ENCODE measurements at places on chromosomes 1 and 21.

DNA sequence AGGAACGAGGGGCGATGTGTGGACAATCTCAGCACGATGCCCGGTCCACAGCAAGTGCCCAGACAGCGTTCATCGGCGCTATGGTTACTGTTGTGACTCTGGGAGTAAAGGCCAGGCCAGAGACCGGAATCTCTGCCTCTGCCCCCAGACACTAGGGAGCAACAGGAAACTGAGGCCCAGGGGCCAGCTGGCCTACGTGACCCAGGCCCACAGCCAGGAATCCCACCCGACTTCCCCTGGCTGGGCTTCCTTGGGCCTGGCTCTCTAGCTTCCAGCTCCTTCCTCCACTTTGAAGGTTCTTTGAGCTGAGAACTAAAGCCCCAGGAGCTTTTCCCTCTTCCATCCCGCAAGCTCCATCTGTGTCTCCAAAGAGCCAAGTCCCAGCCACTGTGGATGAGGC, 4.6 kb downstream of the LRP8 start:
- DNase-seq = no peak

DNA sequence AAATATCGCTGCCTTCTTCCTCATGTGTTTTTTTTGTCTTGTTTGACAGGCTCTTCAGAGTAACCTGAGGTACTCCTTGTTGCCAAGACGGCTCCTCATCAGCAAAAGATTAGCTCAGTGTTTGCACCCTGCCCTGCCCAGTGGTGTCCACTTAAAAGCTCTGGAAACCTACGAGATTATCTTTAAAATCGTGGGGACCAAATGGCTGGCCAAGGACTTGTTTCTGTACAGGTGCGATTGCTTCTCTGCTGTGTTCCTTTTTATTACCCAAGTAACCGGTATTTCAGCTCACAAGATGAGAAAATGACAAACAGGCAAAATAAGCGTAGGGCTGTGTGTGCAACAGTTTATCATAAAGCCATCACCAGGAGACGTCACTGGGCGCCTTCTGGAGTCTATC, 42.4 kb downstream of the DOP1B start:
- DNase-seq = no peak

- no peak for DNase-seq
These were observed 10.6 kb upstream of the HLCS start for GRCh38 chr21:36976882-36977651.

DNA sequence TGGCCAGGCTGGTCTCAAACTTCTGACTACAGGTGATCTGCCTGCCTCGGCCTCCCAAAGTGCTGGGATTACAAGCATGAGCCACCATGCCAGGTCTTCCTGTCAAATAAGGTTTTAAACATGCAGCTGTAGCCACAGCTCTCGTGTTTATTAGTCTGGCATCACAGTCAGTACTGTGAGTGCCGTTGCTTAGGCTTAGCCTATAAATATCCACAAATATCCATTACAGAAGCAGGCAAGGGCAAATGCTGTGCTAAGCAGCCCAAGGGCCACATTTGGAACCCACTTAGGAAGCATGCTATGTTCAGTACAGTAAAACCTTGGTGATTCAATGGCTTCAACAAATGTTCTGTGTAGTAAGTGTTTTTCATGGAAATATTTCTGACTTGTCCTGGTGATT, 75.9 kb downstream of the KIF1B start:
- no peak for DNase-seq

DNA sequence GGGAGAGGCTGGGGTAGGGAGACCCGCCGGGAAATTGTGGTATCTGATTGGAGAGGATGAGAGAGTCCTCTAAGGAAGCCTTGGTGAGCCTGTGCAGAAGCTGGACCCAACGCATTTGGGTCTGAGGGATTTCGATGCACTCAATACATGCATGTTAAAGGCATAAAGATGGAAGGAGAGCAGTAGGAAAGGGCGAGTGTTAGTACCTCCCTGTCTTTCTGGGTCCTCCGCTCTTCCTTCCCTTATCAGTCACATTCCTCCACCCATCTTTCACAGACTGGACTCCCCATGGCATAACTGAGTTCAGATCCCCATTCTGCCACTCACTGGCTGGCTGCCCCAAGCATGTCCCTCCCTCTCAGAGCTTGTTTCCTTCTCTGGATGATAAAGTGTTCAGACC, 7.3 kb downstream of the RGS16 start:
- DNase-seq = no peak

DNA sequence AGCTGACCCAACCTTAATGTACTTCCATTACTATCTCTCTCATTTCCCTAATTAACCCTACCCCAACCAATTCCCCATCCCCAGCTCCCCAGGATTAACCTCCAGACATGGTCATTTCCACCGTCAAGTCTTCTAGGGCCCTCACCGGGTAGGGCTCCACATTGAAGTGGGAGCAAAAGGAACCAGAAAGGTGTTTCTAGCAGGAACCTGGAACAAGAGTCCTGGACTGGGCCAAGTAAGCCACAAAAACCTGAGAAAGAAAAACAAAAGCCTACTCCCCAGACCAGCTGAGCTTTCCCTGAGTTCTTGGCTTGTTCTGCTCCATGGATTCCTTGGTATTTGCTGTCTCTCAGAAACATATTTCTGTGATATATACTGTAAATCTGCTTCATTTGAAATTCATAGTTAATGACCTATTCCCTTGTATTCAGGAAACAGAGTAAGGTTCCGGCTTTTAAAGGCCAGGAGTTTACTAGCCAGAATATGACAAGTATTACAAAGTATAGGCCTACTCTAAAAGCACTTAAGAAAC, 58.4 kb downstream of the SYF2 start:
- DNase-seq = no peak

DNA sequence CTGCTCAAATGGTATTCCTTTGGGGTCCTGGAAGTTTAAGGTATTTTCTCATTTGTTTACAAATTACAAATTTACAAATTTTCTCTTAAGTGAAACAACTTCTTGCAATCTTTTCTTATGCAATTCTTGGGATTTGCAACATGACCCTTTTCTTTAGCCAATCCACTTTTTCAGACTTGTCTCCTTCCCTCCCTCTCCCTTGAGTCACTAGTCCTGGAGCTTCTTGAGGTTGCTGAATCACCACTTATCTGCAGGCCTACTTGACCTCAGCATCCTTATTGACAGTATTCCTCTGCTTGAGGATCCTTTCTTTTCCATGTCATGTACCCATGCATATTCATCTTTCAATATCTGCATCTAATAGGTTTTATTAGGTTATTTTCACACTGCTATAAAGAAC, 302.8 kb upstream of the ADAMTS5 start:
- DNase-seq = no peak

DNA sequence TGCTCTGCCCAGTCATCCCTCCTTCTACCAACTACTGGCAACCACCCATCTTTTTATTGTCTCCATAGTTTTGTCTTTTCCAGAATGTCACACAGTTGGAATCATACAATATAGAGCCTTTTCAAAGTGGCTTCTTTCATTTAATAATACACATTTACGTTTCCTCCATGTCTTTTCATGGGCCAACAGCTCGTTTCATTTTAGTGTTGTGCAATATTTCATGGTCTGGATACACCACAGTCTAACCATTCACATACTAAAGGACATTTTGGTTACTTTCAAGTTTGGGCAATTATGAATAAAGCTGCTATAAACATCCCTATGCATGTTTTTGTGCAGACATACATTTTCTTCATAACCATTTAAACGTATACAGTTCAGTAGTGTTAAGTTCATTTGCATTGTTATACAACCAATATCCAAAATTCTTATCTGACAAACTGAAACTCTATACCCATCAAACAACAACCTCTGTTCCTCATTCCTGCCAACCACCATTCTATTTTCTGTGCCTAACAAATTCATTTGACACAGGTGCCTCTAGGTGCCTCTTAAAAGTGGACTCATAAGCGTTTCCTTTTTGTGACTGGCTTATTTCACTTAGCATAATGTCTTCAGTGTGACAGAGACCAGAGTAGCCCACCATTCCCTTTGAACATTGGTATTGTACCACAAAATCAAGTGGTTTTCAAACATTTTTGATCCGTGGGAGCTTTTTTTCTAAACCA, 138.1 kb downstream of the NR5A2 start:
- no peak for DNase-seq

DNA sequence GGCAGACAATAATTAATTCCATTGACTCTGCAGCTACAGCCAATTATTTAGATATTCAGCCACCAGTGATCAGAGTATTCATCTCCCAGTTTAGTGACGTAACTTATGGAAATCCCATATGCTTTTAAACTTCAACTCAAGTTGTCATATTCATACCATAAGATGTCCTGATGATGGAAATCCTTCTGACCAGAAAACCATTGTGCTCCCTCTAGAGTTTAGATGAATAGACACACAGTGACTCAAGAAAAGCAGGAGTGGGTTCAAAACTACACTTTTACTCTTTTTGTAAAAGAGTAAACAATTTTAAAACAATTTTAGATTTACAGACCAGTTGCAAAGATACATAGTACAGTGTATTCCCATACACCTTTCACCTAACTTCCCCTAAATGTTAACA, 463.7 kb downstream of the KCNT2 start:
- no peak for DNase-seq

DNA sequence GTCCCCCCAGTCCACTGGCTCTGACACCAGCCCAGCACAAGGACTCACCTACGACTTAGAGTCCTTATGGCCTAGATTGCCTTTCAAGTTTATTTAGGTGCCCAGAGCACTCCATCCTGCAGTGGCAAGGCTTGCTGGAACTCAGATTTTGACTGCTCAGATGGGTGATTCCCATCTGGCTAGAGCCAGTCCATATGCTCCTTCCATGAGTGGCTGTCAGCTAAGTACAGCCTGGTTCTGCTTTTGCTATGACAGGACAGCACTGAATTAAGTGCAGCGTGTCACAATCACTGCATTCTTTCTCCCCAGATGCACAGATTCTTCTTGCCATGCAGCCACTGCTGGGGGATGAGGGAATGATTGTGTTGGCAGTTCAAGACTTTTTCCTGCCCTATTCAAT, 43.8 kb downstream of the GPR52 start:
- DNase-seq = no peak

GRCh38 chr1:1256956-1257871, 10.7 kb upstream of the C1QTNF12 start:
- DNase-seq = no peak

DNA sequence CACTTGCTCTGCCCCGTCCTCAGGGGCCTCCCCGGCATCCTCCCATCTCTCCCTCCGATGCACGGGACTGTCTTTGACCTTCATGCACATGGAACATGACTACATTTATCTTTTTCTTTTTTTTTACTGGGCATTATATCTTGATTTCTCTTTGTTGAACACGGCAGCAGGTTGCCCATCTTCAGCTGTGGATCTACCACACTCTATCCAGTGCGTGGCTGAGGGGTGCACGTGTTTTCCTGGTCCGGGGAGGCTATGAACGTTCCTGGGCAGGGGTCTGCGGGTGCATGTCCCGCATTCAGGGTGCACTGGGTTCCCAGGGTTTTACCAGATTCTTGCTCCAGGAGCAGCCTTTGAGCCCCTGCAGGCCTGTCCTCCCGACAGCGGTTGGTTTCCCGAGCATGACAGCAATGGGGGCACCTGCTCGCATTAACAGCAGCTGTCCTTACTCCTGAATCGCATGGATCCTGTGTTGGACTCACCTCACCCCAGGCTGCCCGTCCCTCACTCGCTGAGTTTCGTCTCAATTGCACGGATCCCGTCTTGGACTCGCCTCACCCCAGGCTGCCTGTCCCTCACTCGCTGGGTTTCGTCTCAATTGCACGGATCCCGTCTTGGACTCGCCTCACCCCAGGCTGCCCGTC, 7.4 kb downstream of the POFUT2 start:
- DNase-seq = peak; percentile 15

DNA sequence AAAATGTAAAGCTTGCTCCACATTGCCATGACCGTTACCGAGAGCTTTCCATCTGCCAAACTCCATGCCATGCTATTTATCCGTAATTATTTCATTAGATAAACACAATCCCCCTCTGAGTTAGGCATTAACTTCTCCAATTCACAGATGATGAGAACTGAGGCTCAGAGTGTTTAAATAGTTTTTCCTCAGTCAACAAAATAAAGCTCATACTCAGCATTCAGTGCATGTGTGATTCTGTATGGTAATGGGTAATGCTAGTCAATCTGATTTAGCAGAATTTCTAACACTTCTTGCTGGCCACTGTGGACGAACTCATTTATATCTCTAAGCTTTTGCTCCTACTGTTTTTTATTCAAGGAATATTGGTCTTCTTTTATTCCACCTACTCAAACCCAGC, 17.3 kb downstream of the SAMSN1 start:
- no peak for DNase-seq

GRCh38 chr1:63955370-63956145, 181.7 kb downstream of the ROR1 start:
- no peak for DNase-seq

GRCh38 chr1:181255270-181255929, 166.9 kb downstream of the IER5 start:
- no peak for DNase-seq

GRCh38 chr1:185559684-185560331, 174.4 kb upstream of the HMCN1 start:
- peak; percentile 38 for DNase-seq

DNA sequence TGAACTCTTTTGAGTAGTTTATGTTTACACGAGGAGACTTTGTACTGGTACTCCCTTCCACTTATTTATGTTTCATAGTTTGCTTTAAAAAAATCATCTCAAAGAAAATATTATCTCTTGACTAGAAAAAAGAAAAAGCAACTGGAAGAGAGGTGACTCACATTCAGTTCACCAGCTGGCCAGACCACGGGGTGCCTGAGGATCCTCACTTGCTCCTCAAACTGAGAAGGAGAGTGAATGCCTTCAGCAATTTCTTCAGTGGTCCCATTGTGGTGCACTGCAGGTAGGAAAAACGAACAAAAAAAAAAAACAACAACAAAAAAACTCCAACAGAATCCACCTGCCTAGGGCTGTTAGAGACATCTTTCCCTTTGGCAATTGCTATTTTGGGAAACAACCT, 102.9 kb downstream of the PTPRC start:
- no peak for DNase-seq

GRCh38 chr1:9852410-9853248, 28.9 kb upstream of the CLSTN1 start:
- no peak for DNase-seq

DNA sequence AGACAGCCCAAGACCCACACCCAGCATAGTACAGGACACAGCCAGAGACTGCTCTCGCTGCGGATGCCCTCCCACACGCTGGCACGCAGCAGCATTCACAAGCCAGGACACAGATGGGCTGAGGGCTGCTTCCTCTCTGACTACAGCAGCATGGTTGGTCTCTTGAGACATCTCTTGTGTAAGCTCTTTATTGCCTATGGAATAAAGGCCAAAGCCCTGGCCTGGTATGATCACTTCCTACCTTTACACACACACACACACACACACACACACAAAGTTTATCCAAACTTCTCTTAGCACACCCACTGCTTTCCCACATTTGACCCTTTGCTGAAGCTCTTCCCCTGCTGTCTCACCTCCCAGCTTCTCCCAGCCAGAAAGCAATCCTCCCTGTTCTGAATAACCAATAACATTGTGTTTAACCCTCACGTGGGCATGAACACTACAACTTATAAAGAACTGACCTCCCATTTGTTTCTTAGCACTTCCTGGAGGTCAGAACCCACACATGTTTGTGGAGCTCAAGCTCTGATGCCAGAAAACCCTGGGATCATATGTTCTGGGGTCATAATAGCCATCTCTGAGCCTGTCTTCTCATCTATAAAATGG, 1.2 kb upstream of the LUZP1 start:
- no peak for DNase-seq
